ENCODE measurements at places on chromosomes 11 and 22.
A peak's percentile ranks its signal among the peaks of the same experiment; 100 is the strongest.

DNA sequence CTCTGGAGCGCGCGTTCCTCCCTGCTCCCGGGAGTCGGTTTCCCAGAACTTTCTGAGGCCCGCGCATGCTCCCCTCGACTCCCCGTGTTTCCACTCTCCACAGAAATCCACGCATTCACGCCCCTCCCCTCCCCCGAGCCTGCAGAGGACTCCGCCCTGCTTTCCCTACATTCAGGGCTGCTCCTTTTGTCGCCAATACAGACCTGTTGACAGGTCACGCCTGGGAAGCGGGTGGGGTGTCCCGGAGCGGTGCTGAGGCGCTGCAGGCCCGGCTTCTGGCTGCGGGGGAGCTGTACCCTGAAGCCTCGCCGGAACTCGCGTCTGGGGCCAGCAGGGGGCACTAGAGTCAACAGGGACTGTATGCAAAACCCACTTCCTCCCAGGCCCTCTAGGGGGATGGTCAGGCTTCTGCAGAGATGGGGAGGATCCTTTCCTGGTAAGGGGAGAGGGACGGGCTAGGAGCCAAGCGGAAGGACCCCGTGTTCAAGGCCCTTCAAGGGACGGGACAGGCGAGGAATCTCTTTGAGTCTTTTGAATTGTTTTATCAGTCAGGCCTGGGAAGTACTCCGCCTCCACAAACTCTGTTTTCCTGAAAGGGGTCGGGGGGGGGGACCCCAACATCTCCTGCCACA, at the start of gene PRAME:
Gene PRAME, minus strand, starts transcription at position 294 of the 632 bp plus-strand sequence. CDS start 2,433 bp downstream, outside the sequence.
- peak; percentile 98 for DNase-seq

GRCh38 chr11:122874991-122875390, 7.6 kb upstream of the JHY start:
- no peak for DNase-seq

- DNase-seq, result no peak
Measured at GRCh38 chr11:6596239-6596877, 7.1 kb downstream of the RRP8 start.

DNA sequence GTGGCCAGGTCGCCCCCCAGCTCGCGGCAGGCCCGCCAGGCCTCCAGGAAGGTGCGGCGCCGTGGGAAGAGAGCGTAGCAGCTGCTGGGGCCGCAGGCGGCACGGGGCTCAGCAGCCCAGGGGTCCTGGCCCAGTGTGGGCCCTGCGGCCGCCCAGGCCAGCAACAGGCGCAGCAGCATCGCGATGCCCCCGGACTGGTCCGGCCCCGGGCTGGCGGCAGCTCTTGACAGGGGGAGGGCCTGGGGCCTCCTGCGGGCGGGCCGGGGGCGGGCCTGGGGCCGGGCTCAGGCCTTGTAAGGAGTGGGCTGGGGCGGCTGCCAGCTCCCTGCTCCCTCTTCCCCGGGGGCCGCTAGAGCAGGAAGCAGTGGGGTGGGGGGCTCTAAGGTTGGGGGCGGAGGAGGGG, at the start of gene CD248:
Gene CD248, minus strand, starts transcription at position 196 of the 403 bp plus-strand sequence. Its CDS starts 17 bp downstream, at position 179.
- DNase-seq, result peak; percentile 78

- peak; percentile 84 for DNase-seq
Measured at GRCh38 chr11:88552379-88553062, 215.0 kb upstream of the CTSC start.

DNA sequence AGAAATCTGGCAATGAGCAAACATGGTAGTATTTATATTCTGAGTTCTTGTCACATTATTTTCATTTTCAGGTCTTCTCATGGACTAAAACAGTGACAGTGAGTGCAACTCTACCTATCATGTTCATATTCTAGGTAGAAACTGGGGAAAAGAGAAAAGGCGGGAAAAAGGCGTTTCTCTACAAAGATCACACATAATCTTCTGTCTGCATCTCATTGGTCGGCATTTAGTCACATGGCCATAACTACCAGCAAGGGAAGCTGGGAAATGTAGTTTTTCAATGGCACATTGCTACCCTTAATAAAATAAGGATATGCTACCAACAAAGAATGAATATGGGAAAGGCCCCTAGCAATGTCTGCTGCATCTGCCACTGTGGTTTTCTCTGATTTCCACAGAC, 57.6 kb upstream of the B3GAT1 start:
- no peak for DNase-seq

DNA sequence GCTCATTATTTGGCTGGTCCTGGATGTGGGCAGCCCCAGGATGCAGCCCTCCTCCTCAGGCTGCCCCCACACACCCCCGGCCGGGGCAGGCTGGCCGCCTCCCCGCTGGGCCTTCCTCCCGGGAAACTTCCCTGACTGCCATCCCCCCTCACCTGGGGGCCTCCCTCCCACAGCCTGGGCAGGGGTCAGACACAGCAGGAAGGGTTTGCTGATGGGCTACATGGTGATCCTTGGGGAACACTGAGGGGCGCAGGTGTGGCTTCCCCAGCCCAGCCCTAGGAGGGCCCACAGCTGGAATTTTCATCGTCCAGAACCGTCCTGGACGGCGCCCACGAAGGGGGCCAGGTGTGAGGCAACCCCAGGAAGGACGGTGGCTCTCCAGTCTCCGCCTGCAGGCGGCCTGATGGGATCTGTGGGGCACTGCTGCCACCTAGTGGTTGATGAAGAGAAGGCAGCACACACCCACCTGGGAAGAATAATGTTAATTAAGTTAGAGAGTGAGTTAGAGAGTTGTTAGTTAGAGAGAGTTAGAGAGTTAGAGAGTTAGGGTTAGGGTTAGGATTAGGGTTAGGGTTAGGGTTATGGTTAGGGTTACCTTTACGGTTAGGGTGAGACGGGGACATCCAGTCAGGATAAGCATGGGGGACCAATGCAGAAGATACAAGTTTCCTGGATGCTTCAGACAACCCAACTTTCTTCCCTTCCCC, 75.9 kb upstream of the PRR5 start:
- peak; percentile 64 for DNase-seq

- DNase-seq, result no peak
Measured at GRCh38 chr11:66835768-66836405, 7.4 kb upstream of the RCE1 start.

- DNase-seq, result no peak
Measured at GRCh38 chr11:114247070-114247789, 49.0 kb upstream of the NNMT start.

- DNase-seq, result no peak
Measured at GRCh38 chr11:8408151-8408941, 144.7 kb upstream of the LMO1 start.

DNA sequence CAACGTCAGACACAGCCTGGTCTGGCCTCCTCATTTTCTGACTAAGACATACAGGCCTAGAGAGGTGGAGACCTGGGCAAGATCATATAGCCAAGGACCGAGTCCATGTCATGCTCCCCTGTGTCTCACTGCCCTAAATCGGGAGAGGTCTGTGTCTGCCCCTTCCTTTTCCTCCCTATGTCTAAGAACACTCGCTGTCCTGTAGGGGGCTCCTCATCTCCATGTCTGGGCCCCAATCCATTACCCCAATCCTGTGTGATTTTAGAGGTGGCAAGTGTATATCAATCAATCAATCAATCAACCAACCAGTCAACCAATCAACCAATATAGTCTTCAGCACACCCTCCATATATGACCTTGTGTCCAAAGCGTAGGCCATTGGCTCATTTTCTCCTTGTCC, 125.7 kb downstream of the KIRREL3 start:
- DNase-seq, result no peak

- no peak for DNase-seq
Measured at GRCh38 chr22:46507451-46508425, 29.7 kb downstream of the CELSR1 start.

- DNase-seq, result no peak
Measured at GRCh38 chr22:27620367-27621154, 181.0 kb downstream of the MN1 start.

DNA sequence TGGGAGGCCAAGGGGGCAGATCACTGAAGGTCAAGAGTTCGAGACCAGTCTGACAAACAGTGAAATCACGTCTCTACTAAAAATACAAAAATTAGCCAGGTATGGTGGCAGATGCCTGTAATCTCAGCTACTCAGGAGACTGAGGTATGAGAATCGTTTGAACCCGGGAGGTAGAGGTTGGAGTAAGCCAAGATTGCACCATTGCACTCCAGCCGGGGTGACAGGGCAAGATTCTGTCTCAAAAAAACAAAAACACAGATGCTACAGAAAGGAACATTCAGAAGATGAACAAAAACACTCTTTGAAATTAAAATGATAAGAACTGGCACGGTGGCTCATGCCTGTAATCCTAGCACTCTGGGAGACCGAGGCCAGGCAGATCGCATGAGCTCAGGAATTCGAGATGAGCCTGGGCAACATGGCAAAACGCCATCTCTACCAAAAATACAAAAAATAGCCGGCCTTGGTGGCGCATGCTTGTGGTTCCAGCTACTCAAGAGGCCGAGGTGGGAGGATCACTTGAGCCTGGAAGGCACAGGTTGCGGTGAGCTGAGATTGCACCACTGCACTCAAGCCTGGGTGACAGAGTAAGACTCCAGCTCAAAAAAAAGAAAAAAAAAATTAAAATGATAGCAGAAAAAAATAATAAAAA, 8.5 kb downstream of the RAB6A start:
- no peak for DNase-seq

- DNase-seq, result no peak
Measured at GRCh38 chr11:117020287-117020686, 77.9 kb downstream of the SIK3 start.

DNA sequence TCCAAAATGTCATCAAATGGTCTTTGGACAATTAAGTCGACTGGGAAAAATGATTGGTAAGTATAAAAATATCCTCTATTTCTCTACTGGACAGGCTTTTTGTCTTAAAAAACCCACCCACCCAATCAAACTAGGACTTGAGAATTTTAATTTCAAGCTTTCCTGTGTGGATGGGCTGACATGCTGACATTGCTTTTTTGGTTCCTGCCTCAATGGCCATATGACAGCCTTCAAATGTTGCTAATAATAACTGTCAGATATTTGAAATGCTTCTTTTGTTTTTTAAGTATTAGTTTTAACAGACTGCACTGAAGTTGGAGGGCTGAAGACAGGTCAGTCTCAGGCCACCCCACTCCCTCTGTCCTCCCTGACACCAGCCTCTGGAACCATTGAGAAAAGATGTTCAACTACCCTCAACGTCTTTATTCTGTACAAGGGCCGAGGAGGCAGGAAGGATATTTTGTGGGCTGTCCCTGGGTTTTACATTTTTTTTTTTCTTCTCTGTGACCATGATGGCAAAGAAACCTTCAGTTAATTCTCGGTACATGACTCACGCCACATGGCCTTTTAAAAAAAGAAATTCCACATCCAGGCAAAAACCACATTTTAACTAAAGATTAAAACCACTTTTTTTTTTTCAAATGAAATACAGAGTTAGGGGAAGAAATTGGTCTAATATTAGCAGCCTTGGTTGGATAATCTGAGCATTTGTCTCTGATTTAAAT, 130.4 kb downstream of the SLC1A2 start:
- DNase-seq, result no peak

GRCh38 chr11:90178751-90179150, 44.1 kb downstream of the CHORDC1 start:
- no peak for DNase-seq

GRCh38 chr22:17412232-17412631, 43.0 kb downstream of the CECR2 start:
- no peak for DNase-seq

GRCh38 chr11:79321263-79321662, 119.6 kb downstream of the TENM4 start:
- no peak for DNase-seq

GRCh38 chr11:21810650-21811049, 382.2 kb upstream of the ANO5 start:
- DNase-seq, result peak; percentile 16

DNA sequence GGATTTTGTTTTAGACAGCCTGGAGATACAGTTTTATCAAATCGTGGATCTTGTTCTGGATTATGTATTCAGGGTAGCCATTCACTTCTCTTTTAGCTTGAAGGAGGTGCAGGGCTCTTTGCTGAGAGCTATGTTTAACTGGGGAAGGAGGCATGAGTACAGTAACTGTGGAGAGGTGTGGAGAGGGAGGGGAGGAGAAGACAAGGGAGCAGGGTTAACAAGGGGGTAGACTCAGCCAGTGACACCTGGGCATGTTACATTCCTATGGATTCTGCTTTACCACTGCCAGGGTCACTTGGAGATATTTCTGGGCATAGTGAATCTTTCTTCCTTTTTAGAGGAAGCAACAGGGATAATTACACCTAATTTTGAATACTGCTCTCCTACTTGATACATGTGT, 536.0 kb downstream of the TMEM135 start:
- DNase-seq, result no peak

DNA sequence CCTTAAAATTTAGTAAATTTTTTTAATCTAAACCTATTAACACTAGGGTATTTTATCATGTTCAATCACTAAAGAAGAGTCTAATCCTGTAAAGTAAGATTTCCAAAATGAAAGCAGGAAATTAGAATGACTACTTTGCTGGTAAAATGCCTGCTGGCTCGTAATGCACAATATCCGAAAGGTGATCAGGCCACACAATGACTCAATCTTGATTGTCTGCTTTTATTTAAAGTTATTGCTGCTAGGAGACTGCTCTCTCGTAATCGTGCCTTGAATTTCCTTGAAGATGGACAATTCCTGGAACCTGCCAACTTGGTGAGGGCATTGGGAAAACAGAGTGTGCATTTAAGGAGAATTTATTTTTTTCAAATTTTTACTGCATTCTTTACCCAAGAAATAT, 1786.5 kb upstream of the RAG2 start:
- no peak for DNase-seq

- no peak for DNase-seq
Measured at GRCh38 chr11:70710192-70710591, 311.9 kb downstream of the CTTN start.
